Activated gamma-delta T cell (primary cell): ENCODE measurements at places on chromosomes 2 and 18.

GRCh38 chr2:50133766-50134165, 898.2 kb downstream of the NRXN1 start:
- DNase-seq, result no peak

- DNase-seq, result no peak
These were observed 4.4 kb downstream of the ACTG2 start for GRCh38 chr2:73897240-73897583.

DNA sequence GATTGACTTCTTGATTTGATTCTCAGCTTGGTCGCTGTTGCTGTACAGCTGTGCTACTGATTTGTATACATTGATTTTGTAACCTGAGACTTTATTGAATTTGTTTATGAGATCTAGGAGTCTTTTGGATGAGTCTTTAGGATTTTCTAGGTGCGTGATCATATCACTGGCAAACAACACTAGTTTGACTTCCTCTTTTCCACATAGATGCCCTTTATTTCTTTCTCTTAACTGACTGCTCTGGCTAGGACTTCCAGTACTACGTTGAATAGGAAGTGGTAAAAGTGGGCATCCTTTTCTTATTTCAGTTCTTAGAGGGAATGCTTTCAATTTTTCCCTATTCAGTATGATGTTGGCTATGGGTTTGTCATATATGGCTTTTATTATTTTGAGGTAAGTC, 101.3 kb downstream of the OSBPL1A start:
- DNase-seq, result no peak

DNA sequence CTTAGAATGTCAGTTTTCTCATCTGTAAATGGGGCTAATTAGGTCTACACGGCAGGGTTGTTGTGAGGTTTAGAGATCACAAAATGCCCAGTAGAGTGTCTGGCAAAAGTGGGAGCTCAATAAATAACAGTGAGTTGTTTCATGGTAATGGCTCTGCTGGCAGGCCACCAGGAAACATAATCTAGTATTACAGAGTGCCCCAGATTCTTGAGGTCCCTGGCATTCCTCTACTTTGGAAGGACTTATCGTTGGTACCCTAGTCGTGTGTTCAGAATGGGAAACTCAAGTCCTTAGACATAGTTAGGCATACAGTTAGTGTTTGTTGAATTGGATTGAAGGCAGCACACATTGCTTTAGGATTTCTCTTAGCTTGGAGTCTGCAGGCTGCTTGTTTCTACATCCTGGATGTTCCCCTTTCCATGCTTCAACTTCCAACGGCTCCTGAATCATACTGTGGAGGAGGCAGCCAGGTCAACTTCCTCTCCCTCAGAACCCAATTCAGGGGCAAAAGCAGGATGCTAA, 161.5 kb upstream of the FOSL2 start:
- DNase-seq, result no peak

DNA sequence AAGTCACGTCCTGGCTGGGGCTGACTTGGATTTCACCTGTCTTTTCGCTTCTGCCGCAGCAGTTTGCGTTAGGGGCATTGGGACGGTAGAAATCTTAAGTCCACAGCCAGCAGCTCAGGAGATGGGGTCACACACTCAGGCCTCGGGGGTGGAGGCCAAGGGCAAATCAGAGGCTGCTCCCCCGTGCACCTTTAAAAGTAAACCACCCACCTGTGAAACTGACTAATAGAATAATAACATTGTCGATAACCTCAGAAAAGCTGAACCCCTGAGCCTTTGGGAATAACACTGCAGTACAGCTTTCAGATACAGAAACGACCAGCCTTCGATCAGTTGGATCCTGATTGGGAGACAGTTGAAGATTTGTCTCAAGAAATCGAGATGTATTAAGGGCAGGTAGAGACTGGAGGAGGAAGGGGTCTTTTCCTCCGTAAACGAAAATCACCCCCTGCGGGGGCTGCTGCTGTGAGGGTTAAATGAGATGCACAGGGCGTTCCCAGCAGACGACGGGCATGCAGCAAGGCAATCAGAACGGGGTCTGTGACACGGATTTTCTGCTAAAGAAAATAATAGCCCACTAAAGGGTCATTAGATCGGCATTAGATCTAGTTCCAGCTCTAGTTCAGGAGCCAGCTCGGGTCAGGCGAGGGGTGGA, 16.4 kb upstream of the NFATC1 start:
- DNase-seq, result no peak

DNA sequence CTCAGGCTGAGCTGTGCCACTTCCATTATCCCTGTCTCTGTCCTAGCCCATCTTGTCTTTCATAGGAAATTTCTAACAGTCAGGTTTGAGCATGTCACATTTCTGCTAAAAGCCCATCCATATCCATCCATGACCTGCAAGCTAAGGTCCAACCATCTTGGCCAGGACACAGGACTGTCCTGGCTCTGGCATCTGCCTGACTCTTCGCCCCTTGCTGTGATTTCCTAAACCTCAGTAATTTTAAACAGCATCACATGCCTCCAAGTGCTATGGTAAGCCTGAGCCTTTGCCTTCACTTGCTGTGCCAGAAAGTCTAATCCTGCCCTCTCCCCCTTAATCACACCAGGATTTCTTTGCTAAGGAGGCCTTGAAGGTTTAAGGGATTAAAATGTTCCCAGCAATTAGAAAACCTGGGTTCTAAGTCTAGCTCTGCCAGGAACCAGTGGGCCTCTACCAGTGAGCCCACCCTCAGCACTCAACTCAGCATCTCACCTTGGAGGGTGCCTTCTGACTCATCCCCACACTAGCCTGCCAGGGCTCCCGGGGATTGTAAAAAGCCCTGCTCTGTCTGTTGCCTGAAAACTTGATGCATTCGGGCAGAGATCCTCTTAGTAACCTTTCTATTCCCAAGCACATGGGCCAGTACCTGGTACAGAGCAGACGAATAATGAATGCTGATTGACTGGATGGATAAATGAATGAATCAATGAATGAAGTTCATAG, 411.0 kb downstream of the LRATD1 start:
- no peak for DNase-seq

GRCh38 chr2:65057391-65058052, 1.3 kb downstream of the CEP68 start:
- DNase-seq, result no peak

GRCh38 chr18:48645427-48646002, 106.7 kb downstream of the CTIF start:
- DNase-seq, result no peak

DNA sequence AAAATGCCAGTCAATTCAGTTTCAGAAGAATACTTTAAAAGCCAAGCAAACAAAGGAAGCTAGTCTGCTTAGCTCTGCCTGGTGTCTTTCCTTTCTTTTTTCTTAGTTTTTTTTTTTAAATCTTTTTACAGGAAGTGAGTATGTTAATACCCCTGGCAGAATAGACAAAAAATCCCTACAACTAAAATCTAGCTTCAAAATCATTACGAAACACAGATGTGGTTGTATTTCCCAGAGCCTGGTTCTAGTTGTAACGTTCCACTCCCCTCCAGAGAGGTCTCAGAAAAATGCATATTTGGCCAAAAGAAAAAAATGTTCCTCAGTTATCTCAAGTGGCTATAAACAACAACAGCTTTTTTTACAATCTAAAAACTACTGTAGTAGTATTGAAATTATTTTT, 202.1 kb upstream of the RND3 start:
- no peak for DNase-seq

DNA sequence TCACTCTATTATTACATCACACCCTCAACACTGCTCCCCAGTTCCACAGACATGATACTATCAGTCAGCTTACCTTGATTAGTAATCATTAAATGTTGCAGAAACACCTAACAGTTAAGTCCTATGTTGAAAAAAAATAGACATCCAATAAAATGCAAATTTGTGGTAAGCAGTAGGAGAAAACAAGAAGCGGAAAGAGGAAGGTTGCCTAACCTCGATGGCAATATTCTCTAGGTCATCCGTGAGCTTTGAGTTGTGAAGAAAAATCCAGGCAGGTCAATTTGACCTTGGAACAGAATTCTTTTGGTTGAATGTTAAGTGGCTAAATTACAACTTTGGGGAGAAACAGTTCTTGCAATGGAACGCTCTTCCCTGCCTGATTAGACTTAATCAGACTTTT, 264.4 kb downstream of the AFF3 start:
- DNase-seq, result no peak

DNA sequence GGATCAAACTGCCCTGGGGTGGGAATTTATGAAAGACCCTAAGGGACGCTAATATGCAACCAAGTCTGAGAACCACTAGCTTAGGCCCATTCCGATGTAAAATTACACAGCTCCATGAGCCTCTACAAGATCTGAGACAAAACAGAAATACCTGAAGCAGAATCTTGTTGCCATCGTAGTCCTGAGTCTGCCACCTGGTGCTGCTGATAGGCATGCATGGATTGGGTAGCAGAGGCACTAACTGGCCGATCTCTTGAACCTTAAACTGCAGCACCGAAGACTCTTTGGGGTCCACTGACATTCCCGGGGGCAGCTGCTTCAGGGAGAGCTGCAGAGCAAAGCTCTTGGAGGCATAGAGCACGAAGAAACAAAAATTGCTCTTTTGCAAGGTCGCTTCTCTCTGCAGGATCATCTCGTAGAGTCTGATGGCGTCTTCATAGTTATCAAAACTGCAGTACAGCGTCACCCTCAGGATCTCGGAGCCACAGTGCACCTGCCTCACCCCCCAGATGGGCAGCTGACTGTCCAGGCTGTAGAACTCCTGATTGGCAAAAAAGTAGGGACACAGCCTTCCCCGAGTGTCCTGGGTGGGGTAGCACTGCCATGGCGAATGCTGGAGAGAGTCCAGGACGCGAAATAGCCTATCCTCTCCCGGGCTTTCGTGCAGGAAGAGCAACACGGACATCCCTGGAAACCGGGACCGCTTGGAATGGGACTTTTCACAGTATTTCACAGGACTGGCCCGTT, 848 bp downstream of the FAM124B start:
- no peak for DNase-seq

DNA sequence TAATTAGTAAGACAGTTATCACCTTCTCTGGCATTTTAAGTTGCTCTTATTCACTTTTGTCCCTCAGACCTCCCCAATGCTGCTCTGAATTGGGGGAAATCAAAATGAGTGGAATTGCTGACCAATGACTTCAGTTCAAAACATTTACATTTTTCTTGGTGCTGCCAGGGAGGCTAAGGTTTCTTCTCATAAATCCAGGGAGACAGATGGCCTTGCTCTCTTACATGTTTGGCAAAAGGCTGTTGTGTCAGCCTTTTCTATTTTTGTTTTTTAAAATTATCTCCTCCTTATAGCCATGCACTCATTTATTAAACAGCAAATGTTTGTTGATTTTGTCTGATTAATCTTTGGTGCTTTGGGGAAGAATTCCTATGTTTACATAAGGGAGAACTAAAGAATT, 82.0 kb downstream of the GALNT13 start:
- no peak for DNase-seq

GRCh38 chr2:20198001-20198400, 26.9 kb downstream of the SDC1 start:
- DNase-seq, result no peak

DNA sequence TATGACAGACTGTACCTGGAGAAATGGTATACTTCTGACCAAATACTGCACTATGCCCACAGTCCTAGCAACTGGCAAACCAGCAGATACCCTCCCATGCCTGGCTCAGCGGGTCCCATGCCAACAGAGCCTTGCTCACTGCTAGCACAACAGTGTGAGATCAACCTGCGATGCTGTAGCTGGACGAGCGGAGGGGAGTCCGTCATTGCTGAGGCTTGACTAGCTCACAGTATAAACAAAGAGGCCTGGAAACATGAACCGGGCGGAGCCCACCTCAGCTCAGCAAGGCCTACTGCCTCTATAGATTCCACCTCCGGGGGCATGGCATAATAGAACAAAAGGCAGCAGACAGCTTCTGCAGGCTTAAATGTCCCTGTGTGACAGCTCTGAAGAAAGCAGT, 93.2 kb upstream of the CAB39 start:
- no peak for DNase-seq

DNA sequence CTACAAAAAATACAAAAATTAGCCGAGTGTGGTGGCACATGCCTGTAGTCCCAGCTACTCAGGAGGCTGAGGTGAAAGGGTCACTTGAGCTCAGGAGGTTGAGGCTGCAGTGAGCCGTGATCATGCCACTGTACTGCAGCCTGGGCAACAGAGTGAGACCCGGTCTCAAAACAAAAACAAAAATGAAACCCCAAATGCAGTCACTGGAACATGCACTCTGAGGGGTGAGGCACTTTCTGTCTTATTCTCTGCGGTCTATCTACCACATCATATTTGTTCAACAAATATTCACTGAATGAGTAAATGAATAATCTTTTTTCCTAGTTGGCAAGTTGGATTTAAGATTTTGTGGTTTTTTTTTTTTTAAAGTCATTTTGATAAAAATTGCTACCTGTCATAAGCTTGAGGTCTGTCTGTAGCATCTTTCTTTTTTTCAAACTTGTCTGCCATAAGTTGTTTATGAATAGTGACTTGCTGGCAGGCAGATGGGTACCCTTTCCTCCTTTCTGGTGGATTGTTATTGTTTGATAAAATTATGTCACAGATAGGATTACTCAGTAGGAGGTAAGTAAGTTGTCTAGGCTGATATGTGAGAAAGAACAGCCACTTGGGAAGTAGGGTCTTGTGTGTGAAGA, 11.8 kb downstream of the CHRNA1 start:
- no peak for DNase-seq

DNA sequence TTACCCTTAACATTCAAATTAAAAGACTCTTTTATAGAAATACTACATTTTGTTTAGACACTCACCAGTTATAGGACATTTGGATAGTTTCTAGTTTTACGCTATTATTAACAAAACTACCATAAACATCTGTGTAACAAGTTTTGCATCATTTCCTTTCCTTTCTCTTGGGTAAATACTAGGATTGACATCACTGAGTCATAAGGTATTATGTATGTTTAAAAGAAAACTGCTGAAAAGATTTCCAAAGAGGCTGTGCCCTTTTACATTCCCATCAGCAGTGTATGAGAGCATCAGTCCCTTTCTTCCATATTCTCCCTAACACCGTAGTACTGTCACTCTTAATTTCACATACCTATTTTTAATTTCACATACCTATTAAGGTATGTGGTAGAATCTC, 130.6 kb downstream of the USP34 start:
- no peak for DNase-seq

- no peak for DNase-seq
These were observed 44.8 kb downstream of the MARCHF4 start for GRCh38 chr2:216327447-216327935.

DNA sequence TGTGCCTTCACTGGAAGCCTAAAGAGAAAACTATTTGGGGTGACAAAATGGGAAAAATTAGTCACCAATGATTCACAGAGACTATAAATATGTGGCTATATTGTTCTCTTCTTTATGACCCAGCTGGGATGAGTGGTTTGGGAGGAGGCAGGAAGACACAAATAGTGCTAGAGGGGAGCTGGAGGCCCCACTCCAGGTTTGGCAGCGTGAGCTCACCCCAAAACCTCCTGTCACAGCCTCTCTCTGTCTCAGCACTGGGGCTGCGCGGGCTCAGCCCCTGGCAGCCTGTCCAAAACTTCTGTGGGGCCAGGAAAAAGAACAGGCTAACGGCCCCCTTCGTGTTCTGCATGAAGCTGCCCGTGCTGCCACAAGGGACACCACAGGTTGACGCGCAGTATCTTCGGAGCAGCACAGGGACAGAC, 73.2 kb upstream of the LCLAT1 start:
- no peak for DNase-seq
